SHP77 (cell line): ENCODE measurements at places on chromosomes 11 and 22.

DNA sequence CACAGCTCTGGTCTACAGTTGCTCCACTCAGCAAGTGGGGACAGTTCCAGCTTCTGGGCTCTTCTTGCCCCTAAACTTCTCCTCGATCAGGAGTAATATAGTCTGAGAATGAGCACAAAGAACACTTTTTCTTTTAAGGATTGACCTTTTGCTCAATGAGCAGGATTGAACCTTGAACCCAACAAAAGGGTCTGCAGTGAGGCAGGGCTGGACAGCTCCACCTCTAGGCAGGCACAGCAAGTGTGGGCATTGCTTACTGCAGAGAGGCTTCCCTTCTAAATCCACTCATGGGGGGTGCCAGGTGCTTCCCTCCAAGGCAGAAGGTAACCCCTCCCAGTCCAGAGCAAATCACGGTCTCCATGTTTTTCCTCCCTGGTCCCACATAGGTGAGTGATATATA, 279.5 kb downstream of the ST3GAL4 start:
- no peak for DNase-seq

GRCh38 chr11:61087426-61088119, 14.7 kb upstream of the CD5 start:
- no peak for DNase-seq

DNA sequence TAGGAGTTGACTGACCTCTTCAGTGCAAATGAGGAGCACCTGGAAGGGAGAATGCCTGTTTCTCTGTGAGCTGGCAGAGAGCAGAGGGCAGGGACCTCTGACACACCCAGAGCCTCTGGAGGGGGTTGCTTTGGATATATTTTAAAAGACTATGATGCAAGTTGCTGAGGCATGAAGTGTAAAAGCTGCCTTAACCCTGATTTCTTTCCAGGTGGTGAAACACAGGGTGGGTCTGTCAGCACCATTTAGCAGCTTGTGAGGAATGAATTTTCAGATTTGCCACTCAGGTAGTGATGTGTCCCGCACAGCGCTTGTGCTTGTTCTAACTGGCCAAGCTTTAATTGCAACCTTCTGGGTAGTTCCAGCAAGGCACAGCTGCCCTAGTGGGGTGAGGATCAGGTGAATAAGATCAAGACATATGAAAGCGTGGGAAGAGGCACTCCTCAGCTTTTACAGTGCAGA, 90.2 kb downstream of the SWAP70 start:
- DNase-seq: no peak

GRCh38 chr11:26909991-26910591, 83.8 kb upstream of the FIBIN start:
- DNase-seq: no peak

- no peak for DNase-seq
Observed at GRCh38 chr11:87849216-87849615, 326.0 kb downstream of the RAB38 start.

GRCh38 chr11:31301549-31302510, 67.7 kb downstream of the DCDC1 start:
- DNase-seq: no peak

- no peak for DNase-seq
Observed at GRCh38 chr22:48739348-48740085, 1088.2 kb downstream of the BRD1 start.

- no peak for DNase-seq
Observed at GRCh38 chr22:19630614-19631013, 83.7 kb upstream of the SEPTIN5 start.

DNA sequence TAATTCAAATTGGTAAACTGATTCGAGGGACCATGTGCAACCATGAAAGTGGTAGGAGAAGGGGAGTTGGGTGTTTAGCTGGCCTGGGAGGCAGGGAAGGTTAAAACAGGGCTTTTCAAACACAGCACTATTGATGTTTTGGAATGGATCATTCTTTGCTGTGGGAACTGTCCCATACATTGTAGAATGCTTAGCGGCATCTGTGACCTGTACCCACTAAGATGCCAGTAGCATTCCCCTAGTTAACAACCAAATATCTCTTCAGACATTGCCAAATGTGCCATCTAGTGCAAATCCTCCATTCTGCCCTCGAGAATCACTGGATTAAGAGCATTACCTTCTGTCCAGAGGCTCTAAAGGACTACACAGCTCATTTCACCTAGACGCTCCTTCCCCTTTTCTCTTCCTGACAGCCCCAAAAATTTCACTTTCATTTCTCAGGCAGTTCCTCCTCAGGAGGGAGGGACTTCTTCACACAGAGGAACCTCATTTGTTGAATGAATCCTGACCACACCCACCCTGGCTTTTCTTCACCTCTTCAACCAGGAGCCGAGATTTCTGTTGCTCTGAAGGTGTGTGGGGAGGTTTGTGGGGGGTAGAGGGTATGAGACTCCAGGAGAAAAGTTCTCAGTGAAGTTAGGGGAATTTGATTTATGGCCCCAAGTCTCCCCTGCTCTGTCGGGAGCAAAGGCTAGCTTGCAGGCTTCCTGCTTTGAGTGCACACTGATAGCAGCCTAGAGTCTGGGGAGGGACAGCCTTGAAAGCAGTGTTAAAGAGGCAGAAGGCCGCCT, at the start of gene TRIM34:
TRIM34 (plus strand) TSS at position 513 of the 791 bp plus-strand sequence. CDS start 7,331 bp downstream, outside the sequence.
- DNase-seq: no peak

DNA sequence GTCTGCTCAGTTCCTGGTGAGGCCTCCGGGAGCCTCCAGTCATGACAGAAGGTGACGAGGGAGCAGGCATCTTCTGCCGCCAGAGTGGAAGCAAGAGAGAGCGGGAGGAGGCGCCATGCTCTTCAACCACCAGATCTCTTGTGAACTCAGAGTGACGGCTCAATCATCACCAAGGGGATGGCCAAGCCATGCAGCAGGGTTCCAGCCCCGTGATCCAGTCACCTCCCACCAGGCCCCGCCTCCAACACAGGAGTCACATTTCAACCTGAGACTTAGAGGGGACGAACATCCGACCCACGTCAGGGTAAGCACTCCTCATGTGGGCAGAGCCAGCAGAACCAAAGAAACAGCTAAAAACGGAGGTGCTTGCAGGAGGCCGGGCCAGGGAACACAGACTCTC, 1470.5 kb downstream of the BRD1 start:
- no peak for DNase-seq

GRCh38 chr22:38468443-38469305, 778 bp downstream of the KDELR3 start:
- no peak for DNase-seq

GRCh38 chr11:95241681-95242081, 10.7 kb upstream of the SESN3 start:
- DNase-seq: no peak

DNA sequence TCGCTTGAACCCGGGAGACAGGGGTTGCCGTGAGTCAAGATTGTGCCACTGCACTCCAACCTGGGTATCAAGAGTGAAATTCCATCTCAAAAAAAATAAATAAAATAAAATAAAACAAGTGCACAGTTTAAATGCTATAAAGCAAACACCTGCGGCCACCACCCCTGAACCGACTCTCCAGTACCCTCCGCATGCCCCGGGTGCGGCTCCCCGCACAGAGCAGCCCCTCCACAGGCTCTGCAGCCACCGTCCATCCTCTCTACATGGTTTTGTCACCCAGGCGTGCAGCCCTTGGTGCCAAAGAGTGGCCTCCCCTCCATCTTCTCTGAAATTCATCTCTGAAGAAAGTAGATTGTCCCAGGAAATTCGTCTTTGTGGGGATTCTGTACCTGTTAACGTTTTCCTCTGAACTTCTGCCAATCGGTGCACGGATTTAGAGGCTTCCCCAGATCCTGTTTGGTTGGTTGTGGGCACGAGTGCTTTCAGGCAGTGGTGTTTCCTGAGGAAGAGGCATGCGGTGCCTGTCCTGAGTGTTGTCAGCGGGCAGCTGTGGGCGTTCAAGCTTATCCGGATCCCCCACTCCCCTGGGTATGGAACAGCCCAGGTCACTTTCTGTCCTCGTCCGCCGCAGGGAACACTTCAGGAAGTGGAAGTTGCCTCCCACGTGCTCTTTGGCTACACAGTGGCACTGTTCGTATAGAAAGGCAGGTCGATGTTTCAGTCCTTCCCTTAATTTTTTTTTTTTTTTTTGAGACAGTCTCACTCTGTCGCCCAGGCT, 4.1 kb downstream of the MIOX start:
- DNase-seq: no peak

GRCh38 chr22:25680956-25681355, 61.0 kb upstream of the MYO18B start:
- DNase-seq: no peak

GRCh38 chr11:33842236-33842915, 49.5 kb downstream of the LMO2 start:
- DNase-seq: no peak

- DNase-seq: no peak
Observed at GRCh38 chr11:27934830-27935145, 173.2 kb downstream of the KIF18A start.

DNA sequence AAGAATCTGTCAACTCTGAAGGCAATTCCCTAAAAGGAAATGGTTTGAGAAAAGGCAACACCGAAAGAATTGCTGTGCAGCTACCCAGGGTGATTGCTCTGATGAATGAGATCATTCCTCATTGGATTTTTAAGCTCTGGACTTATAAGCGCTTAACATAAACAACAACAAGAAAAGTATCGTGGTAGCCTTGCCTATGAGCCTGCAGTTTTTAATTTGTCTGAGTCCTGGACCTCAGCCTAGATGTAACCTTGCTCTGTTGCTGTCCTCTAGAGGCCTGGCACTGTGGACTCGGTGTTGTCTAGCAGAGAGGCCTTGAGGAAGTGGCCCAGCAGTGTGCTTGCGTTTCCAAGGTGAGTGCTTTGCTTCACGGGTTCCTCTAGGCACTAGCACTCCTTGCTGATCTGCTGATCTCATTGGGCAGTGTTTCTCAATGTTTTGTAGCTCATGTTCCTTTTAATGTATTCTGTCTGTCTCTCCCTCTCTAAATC, 20.4 kb downstream of the CCDC81 start:
- DNase-seq: no peak

DNA sequence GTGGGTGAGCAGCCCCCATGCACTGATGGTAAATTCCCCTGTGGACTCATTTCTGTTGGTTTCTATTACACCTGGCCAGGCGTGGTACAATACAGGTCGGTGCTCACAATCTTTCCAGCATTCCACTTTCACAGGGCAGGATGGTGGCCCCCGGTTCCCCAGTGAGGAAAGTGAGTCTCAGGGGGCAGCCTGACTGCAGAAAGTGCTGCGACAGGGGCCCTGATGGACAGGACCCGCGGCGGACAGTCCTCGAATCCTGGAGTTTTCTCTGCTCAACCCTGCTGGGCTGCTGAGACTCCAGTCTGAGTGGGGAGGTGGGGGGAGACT, 3.1 kb upstream of the PGGHG start:
- no peak for DNase-seq

DNA sequence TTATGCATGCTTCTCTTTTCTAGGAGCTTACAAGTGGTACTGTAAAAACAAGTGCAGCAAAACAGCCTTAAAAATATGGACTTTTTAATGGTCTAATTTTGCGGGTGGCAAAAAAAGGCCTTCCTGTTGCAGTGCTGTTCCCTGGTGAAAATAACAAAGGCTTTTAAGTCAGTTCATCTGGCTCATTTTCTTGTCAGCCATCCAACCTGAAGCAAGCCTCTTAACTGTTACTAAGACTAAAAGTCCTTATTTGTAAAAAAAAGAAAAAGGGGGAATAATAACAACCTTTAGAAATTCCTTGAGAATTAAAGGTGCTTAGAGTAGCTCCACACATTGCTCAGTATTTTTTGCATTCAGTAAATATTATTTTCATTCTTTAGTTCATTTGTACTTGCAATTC, 200.5 kb upstream of the CHORDC1 start:
- no peak for DNase-seq

- DNase-seq: no peak
Observed at GRCh38 chr22:36964106-36964505, 50.7 kb downstream of the CSF2RB start.

- DNase-seq: no peak
Observed at GRCh38 chr11:93663021-93663420, 1.5 kb downstream of the CEP295 start.

GRCh38 chr11:70614034-70614681, 215.8 kb downstream of the CTTN start:
- DNase-seq: no peak

DNA sequence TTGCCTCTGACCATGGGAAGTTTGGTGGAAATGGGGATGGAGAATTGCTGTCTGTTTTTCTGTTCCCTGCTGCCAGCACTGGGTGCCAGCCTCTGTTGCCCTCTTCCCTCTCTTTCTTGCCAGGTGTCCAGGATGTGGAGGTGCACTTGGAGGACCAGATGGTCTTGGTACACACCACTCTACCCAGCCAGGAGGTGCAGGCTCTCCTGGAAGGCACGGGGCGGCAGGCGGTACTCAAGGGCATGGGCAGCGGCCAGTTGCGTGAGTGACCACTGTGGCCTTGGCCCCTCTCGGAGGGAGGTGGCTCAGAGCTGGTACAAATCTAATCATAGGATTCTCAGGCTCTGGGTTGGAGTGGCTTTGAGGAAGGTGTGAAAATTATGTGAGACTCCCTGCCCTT, 6.0 kb downstream of the CCS start:
- no peak for DNase-seq

DNA sequence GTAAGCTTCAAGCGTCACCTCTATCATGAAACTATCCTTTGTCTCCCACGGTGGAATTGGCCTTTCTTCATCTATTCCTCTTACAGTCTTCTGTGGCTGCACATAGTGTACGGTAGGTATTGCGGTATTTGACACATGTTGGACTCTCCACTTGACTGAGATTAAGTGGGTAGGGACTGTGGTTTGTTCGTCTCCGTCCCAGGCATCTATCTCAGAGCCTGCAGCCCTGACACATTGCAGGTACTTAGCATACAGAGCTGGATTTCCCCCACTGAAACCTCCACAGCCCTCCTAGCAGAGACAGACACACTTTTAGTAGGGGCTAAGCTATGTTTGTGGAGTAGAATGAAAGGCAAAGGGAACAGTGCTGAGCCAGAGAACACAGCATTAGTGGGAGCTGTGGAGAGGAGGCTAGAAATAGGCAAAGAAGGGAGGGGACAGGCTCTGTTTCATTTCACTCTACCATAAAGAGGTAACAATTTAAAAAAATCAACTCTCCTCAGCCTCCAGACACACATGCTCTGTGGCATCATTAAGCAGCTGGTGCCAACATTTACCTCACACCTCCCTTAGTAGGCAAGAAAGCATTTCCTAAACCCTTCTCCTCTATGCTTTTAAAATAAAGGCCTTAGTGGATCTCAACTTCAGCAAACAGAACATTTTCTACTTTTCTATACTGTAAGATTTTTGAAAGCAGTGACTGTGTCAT, 277.5 kb downstream of the KIRREL3 start:
- DNase-seq: no peak

GRCh38 chr11:2929950-2930703, 907 bp upstream of the PHLDA2 start:
- DNase-seq: no peak

GRCh38 chr11:46200537-46201281, 76.8 kb upstream of the CREB3L1 start:
- DNase-seq: no peak

DNA sequence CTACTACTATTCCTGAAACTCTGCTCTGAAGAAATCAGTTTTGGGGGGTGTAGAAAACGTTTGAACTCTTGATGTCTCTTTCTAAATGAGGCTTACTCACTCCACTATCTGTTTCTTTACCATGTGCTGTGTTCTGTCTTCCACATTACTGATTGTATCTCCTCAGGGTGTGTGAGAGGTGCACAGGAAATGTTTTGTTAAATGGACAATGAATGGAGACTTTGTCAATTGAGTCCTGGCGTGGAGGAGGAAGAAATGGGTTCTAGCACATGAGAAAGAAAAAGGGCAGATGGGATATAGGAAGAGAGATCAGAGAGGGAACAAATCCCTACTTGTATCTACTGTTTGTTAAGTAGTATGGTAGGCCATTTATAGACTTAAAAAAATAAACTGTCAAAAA, 577.1 kb upstream of the CCDC90B start:
- no peak for DNase-seq

- DNase-seq: no peak
Observed at GRCh38 chr11:88327061-88327460, 10.5 kb downstream of the CTSC start.
